ENCODE measurements at places on chromosomes 2 and 18. TPM values are rescaled to one million over a fixed set of nuclear protein-coding genes. Genes with fewer than 3 reads are reported as not detected.

SP140L gene
- 14.4 TPM for total RNA-seq

GRCh38 chr2:30998672-30999071 is 139.6 kb downstream of the GALNT14 start:
- no peak for DNase-seq

DNA sequence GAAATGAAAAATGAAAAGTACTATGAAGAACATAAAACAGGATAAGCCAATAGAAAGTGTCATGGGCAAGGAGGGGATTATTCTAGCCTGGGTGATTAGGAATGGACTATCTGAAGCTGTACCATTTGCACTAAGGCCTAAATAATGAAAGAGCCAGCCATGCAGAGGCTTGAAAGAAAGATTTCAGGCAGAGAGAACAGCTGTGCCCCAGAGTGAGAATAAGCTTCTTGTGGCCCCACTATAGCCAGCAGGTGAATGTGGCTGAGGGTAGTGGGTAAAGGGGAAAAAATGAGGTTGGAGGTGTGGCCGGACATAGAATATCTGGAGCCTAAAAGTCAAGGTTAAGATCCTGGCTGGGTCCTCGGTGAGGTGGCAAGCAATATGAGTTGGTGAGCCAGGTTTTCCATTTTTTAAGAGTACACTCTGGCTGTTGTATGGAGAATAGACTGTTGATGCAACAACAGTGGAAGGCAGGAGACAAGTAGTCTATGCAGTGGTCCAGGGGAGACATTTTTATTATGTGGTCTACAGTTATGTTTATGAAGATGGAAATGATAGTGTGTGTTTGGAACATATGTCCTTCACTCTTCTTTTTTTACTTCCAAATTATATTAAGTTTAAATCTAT is 135.2 kb upstream of the SETBP1 start:
- DNase-seq: no peak

DNA sequence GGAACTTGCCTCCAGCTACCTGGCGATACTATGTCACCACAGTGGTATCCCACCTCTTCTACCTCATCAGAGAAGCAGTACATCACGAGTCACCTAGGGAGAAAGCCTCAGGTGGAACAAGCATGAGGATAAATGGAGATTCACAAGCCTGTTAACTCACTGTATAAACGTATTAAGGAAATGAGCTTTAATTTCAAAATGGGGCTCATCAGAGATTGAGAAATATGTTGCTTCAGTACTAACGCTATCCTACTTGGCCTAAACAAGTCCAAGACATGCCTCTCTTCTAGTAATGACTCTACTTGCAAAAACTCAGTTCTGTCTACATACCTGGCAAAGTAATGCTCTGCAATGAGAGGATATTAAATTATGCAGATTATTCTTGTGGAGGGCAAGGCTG is 4.3 kb downstream of the SLC39A6 start:
- DNase-seq: no peak

GRCh38 chr2:30410217-30410616 is 36.8 kb upstream of the LCLAT1 start:
- DNase-seq: no peak

- no peak for DNase-seq
These were observed 71.1 kb downstream of the MTA3 start for GRCh38 chr2:42639340-42640077.

IL37 gene
- not detected for total RNA-seq
